Right lobe of liver (tissue), 6 donors: ENCODE measurements at places on chromosomes 2 and 18. TPM values are rescaled to one million over a fixed set of nuclear protein-coding genes. Genes with fewer than 3 reads are reported as not detected.

- no peak overlapping the region for H3K4me3 ChIP-seq
- H3K27ac ChIP-seq, result no peak overlapping the region
- no peaks in the 10 kb centered on the region for H3K36me3 ChIP-seq
- DNase-seq, result no peak
These were observed 268.3 kb upstream of the MGAT5 start for GRCh38 chr2:133985563-133985962.

- H3K27me3 ChIP-seq, result no peaks in the 10 kb centered on the region
- H3K4me3 ChIP-seq, result no peak overlapping the region
- no peak overlapping the region for H3K27ac ChIP-seq
- DNase-seq, result no peak
These were observed 521.5 kb upstream of the NRXN1 start for GRCh38 chr2:51553476-51553875.

- no peaks in the 10 kb centered on the region for H3K36me3 ChIP-seq
- H3K27ac ChIP-seq, result no peak overlapping the region
These were observed 110.0 kb downstream of the MYCN start for GRCh38 chr2:16050261-16050907.

DNA sequence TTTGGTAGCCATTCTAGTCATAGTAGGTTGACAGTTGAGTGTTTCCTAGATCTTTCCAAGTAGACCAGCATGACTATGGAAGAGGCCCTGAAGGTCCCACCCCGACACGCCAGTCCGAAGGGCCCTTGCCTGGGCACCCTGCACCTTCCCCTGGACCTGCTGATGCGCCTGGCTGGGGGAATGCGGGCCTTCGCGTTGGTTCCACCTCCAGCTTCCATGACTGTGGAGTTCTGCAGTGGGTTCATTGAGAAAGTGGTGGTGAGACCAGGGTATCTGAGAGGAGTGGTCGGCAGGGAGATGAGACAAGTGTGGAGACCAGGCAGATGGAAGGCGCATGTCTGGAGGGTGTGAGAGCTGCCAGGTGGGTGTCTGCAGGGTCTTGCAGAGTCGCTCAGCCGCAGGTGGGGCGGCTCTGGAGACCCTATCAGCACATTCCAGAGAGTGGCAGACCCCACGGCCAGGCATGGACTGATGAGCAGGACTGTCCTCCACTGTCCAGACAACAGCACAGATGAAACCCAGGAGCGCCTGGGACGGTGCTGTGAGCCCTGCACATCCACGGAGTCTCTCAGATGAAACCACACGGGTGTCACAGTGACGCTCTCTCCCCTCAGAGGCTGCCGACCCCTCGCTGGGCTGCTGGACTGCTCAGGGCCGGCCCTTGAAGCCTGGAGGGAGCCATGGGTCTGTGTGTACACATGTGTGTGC, 182.5 kb upstream of the HDAC4 start:
- DNase-seq, result no peak
- H3K27me3 ChIP-seq, result no peaks in the 10 kb centered on the region
- H3K27ac ChIP-seq, result no peak overlapping the region

- no peak for DNase-seq
- H3K27me3 ChIP-seq, result no peaks in the 10 kb centered on the region
- no peaks in the 10 kb centered on the region for H3K36me3 ChIP-seq
- no peak overlapping the region for H3K27ac ChIP-seq
These were observed 115.8 kb upstream of the SERTAD2 start for GRCh38 chr2:64769392-64770044.

DNA sequence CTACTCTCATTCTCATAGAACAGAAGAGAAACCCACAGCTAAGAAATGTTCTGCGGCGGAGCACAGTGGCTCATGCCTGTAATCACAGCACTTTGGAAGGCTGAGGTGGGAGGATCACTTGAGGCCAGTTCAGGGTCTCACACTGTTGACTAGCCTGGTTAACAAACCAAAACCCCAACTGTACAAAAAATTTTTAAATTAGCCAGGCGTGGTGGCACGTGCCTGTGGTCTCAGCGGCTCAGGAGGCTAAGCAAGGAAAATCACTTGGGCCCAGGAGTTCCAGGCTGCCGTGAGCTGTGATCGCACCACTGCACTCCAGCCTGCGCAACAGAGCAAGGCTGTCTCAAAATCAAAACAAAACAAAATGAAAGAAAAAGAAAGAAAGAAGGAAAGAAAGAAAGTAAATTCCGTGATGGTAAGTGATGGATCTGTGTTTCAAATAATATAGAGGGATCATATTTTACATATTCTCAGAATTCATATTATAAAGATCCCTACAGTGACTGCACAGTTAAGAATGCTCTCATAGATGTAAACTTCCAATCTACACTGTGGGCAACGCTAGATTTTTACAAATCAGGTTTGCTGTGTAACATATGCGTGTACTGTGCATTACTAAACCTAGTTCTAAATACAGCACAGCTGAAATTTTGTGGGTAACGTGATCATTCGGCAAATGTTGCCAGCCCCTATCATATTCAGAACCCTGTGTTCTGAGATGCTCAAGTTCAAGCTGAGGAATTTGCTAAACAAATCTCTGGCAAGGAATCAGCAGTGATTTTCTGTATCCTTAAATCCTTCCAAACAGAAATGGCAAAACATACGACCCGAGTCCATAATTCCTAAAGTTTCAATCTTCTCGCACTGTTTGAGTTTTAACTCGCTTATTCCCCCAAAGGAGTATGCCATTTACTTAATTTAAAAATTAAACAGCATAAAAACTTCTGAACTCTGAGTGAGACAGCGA, 1.2 kb upstream of the RAB12 start:
- peak overlapping the region; percentile 35 for H3K4me3 ChIP-seq
- DNase-seq, result no peak
- no peaks in the 10 kb centered on the region for H3K27me3 ChIP-seq
- H3K27ac ChIP-seq, result peak overlapping the region; percentile 75

DNA sequence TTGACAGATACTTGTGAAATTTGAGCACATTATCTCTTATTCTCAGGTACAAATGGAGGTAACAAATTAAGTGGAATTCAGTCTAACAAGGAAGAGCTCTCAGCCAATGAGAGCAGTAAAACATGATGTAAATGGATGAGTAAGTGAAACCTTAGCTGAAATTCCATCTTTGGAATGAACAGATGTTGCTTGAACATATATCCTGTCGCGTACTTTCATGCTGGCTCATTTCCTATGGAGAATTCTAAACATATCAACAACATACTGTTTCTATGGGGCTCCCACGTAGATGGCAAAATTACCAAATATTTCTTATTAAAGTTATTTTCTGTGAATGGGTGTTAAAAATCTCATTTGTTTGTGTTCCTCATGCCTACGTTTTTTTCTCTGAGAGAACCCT, 256.3 kb upstream of the LINC00305 start:
- peaks cover 15% of the 10 kb centered on the region for H3K4me1 ChIP-seq
- H3K27me3 ChIP-seq, result no peaks in the 10 kb centered on the region
- DNase-seq, result no peak
- H3K36me3 ChIP-seq, result no peaks in the 10 kb centered on the region

GRCh38 chr18:22385718-22386117, 32.0 kb downstream of the CTAGE1 start:
- no peak for DNase-seq
- no peak overlapping the region for H3K27ac ChIP-seq
- H3K4me3 ChIP-seq, result no peak overlapping the region
- no peaks in the 10 kb centered on the region for H3K4me1 ChIP-seq
- H3K27me3 ChIP-seq, result no peaks in the 10 kb centered on the region
- H3K36me3 ChIP-seq, result no peaks in the 10 kb centered on the region

DNA sequence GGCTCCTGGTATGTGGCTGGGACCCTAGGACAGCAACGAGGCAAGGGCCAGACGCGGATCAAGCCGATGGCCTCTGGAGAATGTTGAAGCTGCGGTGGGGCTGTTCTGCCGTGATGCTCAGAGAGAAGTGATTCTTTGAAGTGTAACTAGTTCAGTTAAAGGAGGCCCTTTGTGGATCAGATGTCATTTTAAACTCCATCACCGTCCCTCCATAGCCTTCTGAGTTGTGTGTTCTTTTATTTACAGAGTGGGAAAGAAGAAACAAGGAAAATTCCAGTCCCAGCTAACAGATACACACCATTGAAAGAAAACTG, 403 bp downstream of the PNO1 start:
- H3K4me3 ChIP-seq, result peak overlapping the region; percentile 96
- H3K4me1 ChIP-seq, result no peaks in the 10 kb centered on the region
- H3K36me3 ChIP-seq, result peaks cover 5% of the 10 kb centered on the region

- no peak overlapping the region for H3K27ac ChIP-seq
- H3K4me3 ChIP-seq, result no peak overlapping the region
- no peaks in the 10 kb centered on the region for H3K27me3 ChIP-seq
- H3K36me3 ChIP-seq, result no peaks in the 10 kb centered on the region
These were observed 147.6 kb downstream of the CCBE1 start for GRCh38 chr18:59549503-59550173.

DNA sequence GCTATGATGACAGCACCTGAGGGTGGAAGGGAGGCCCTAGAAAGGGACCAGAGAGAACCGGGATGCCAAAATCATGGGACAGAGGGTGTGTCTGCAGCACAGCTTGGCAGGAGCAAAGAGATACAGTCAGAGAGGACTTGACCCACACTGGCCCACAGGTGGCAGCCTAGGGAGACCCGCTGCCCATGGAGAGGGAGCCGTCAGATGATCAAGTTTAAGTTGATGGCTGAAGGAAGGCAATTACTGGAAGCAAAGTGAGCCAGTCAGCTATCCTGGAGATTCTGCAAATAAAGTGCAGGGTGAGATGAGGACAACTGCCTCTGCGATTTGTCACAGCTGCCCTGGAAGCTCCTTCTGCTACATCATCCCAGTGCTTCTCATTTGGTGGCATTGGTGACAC, 74.0 kb downstream of the CMPK2 start:
- no peaks in the 10 kb centered on the region for H3K27me3 ChIP-seq
- H3K36me3 ChIP-seq, result no peaks in the 10 kb centered on the region
- no peak overlapping the region for H3K27ac ChIP-seq

DNA sequence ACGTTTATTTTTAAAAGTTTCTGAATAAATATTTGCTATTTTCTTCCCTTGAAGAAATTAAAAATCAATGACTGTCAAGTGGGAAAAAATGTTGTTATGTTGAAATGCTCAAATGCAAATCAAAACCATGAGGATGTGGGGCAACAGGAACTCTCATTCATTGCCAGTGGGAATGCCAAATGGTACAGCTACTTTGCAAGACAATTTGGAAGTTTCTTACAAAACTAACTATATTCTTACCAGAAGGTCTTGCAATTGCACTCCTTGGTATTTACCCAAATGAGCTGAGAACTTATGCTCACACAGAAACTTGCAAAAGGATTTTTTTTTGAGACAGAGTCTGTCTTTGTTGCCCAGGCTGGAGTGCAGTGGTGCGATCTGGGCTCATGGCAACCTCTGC, 7.4 kb upstream of the ACTG2 start:
- no peak for DNase-seq
- no peak overlapping the region for H3K4me3 ChIP-seq
- no peaks in the 10 kb centered on the region for H3K27me3 ChIP-seq
- no peaks in the 10 kb centered on the region for H3K36me3 ChIP-seq

DNA sequence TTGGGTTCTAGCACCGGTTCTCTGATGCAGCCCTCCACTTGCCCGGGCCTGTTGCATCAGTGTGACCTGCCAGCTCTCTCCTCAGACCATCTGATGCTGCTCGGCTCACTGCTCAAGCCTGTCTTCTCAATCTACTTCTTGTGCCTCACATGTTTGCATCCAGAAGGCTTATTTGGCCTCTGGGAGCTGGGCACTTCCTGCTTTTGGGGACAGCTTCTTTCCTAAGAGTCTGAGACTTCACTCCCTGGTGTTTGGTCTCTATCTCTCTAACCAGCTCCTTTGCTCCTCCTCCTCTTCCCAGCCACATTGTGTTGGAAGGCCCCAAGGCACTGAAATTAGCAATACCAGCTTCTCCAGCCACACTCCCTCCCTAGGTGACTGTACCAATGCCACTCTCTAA, 212.8 kb downstream of the CDCA7 start:
- DNase-seq, result no peak
- H3K4me3 ChIP-seq, result no peak overlapping the region
- H3K36me3 ChIP-seq, result no peaks in the 10 kb centered on the region
- no peak overlapping the region for H3K27ac ChIP-seq

- H3K4me3 ChIP-seq, result no peak overlapping the region
- no peak for DNase-seq
- peak overlapping the region; percentile 60 for H3K27ac ChIP-seq
- H3K36me3 ChIP-seq, result no peaks in the 10 kb centered on the region
These were observed 67.2 kb downstream of the MCFD2 start for GRCh38 chr2:46848447-46848846.

GRCh38 chr2:216888887-216889622, 29.2 kb upstream of the TNP1 start:
- no peaks in the 10 kb centered on the region for H3K27me3 ChIP-seq
- DNase-seq, result no peak
- no peaks in the 10 kb centered on the region for H3K36me3 ChIP-seq
- no peak overlapping the region for H3K27ac ChIP-seq
- no peaks in the 10 kb centered on the region for H3K4me1 ChIP-seq

DNA sequence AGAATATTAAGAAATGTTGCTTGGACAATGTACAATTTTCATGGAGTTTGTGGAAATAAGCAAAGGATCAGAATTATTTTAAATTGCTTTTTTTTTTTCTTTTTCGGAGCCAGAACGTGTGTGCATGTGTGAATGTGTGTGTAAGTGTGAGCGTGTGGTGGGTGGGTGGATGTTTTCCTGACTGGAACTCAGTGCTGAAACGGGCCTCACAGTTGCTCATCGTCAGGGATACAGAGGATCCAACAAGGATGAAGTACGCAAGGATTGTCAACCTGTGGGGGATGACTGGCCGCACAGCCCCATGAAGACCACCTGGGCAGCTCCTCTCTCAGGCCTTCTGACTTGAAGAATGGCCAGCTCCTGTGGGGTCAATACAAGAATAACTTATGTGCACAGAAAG, 17.5 kb downstream of the IL1B start:
- H3K36me3 ChIP-seq, result no peaks in the 10 kb centered on the region
- peak overlapping the region; percentile 80 for H3K27ac ChIP-seq
- DNase-seq, result no peak
- H3K4me3 ChIP-seq, result no peak overlapping the region

HOXD12 gene
- not detected for total RNA-seq

AQP12B gene
- not detected for total RNA-seq

NT5C1B gene
- total RNA-seq, result not detected

SULT1C4 gene
- 1.8 TPM for total RNA-seq

TRIM43 gene
- total RNA-seq, result not detected

SNTG2 gene
- not detected for total RNA-seq

KLHL41 gene
- total RNA-seq, result 0.31 TPM

GPR55 gene
- 0.06 TPM for total RNA-seq

TBC1D8 gene
- 22.4 TPM for total RNA-seq

MAP3K20 gene
- total RNA-seq, result 25.0 TPM

SERPINB12 gene
- total RNA-seq, result not detected
